ENCODE measurements at places on chromosomes 6 and 20. TPM values are rescaled to one million over a fixed set of nuclear protein-coding genes. Genes with fewer than 3 reads are reported as not detected.

Gene RPRD1B
- 30.4 TPM for polyA plus RNA-seq

Gene CTAGE9
- polyA plus RNA-seq: 6.6 TPM

Gene SAMD10
- polyA plus RNA-seq: 3.9 TPM

Gene SCRT2
- 0.13 TPM for polyA plus RNA-seq

Gene ZFAND3
- polyA plus RNA-seq: 329 TPM

Gene GMPR
- 121 TPM for polyA plus RNA-seq

Gene CST11
- polyA plus RNA-seq: not detected

Gene KIAA0408
- 11.2 TPM for polyA plus RNA-seq

Gene LY6G6D
- polyA plus RNA-seq: not detected

Gene SLC22A2
- polyA plus RNA-seq: 0.34 TPM

Gene TMEM200A
- polyA plus RNA-seq: 5.5 TPM

Gene CD40
- 8.8 TPM for polyA plus RNA-seq

GRCh38 chr6:98984121-98984520 lies 36.4 kb upstream of the FBXL4 start:
- no peak for DNase-seq

- no peak for DNase-seq
Observed at GRCh38 chr6:159815410-159815809, 15.3 kb downstream of the PNLDC1 start.

GRCh38 chr6:11460837-11461661 lies 76.5 kb upstream of the TMEM170B start:
- no peak for DNase-seq

GRCh38 chr6:12483712-12484111 lies 193.6 kb downstream of the EDN1 start:
- DNase-seq: no peak

GRCh38 chr20:42051921-42052320 lies 433.7 kb upstream of the CHD6 start:
- no peak for DNase-seq

DNA sequence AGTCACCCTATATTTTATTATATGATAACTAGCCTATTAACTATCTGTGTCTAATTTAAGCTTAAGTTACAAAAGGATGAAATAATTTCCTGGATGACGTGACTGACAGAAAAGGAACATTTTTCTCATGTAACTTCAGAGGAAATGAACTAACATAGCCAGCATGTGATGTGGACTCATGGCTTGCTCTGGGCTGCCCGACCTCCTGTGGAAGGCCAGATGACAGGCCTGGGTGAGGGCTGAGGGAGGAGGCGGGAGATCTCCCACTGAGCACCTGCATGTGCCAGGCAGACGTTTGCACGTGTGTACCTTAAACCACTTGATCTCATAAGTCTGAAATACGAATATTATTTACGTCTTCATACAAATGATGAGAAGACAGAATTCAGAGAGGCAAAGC lies 321.1 kb downstream of the SYNE1 start:
- no peak for DNase-seq

DNA sequence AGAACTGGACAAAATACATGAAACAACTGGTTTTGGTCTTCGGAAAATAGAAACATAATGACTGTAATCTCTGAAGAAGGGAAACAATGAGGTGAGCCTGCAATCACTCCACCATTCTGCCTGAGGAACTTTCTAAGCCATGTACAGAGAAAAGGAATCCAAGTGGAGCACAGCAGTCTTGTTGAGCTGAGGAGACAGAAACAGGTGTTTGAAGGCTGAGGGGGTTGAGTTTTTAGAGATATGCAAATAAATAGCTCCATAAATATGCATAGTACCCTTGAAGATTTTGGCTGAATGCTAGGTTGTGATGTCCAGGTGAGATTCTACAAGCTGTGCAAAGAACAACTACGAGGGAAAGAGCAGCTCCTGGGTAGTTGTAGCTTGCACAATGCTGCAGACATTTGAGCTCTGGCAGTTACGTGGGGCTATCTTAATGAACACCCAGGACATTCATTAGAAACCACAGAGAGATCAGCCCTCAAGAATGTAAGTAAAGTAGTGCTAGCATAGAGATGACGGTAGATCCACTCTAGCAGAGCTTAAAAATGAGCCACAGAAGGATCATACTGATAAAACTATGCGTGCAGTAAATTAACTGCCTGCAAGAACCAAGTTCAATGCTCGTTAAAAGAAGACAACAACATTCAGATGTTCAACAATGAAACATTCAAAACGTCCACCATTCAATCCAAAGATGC lies 24.3 kb downstream of the TUBB2B start:
- DNase-seq: no peak

DNA sequence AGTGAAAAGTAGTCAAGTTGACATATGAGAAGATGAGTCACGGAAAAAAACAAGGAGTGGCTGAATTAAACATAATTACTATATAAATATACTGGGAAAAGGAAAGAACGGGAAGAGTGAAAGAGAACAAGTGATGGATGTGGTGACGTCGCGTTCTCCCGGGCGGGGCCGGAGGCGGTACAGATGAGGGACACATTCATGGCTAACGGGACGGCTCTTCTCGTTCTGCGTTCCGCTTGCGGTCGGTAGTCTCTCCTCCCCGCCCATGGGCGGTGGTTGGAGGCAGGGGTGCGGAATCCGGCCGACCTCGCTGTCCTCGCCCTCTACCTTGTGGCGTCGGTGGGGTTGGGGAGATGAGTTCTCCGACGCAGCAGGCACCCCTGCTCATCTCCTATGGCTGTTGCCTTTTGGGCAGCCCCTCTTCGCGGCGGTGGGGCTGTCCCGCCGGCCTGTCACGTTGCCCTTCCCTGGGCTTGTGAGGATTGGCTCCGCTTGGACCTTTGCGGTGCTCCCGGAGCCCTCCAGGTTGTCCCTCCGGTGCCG lies 22.5 kb downstream of the HLA-G start:
- DNase-seq: peak; percentile 54

DNA sequence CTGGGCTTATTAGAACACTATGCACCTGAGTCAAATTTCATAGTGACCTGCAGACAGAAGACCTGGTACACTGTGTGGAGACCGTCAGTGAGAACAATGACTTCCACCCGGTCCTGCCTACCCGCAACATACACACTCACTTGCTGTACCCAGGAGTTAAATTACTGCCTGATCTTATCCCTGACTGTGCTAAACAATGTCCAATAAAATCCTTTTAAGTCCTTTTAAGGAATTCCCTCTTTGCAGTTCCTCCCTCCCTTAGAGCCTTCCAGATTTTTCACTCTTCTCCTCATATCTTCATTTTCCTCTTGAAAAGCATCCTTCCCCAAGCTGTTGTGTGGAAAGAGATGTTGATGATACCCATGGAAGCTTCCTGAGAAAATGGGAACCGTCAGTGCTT lies 3.4 kb upstream of the KCNG1 start:
- DNase-seq: no peak

GRCh38 chr6:125507987-125508655 lies 206.4 kb upstream of the HDDC2 start:
- DNase-seq: no peak

- DNase-seq: no peak
Observed at GRCh38 chr20:62155428-62156253, 12.1 kb downstream of the SS18L1 start.

DNA sequence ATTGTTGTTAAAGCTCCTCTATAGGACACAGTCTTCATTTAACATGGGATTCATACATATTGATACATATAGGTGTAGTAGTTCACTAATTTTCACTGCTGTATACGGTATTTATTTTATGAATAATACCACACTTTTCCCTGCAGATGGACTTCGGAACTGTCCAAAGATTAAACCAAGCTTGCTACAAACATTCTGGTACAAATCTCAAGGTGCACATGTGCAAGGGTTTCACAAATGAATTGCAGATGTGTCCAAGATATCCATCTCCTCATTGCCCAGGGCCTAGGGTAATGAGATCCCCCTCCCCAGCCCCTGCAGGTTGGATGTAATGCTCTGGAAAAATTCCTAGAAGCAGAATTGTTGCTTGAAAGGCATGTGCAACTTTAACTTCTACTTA lies 31.4 kb downstream of the DTNBP1 start:
- DNase-seq: no peak

- DNase-seq: no peak
Observed at GRCh38 chr6:118764766-118765165, 113.4 kb upstream of the CEP85L start.

DNA sequence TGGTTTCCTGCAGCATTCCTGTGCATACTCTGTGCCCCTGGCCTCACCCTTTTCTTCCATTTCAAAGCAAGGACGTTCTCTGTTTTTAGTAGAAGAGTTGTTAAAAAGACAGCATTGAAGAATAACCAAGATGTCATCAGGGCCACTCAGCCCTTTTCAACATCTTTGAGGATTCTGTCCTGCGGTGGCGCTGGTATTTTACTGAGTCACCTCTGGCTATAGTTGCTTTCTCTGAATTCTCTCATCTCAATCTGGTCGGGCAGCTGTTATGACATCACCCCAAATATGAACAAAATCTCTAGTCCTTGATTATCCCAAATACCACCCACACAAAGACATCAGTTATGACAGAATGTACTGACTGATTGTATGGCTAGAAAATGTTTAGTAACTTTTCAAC lies 204.2 kb downstream of the GRIK2 start:
- DNase-seq: no peak

GRCh38 chr6:141726248-141726647 lies 406.5 kb upstream of the GJE1 start:
- DNase-seq: no peak

DNA sequence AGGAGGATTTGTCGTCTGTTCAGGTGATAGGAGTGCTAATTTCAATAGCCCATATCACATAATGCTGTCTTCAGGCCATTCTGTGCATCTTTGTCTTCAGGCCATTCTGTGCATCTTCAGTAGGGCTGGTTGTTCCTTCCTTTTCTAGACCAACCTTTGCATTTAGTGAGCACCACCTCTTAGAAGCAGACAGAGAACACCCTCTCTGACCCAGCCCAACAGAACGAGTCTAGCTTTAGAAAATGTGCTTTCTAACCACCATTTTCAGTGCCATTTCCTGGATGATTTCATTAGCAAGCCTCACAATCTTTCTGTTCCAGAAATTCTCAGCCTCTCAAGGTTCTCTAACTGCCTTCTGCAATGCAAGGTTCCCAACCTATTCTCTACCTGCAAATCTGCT lies 215.3 kb upstream of the KCNQ5 start:
- DNase-seq: no peak

- no peak for DNase-seq
Observed at GRCh38 chr20:4435671-4436455, 285.8 kb upstream of the PRND start.

- no peak for DNase-seq
Observed at GRCh38 chr20:48267860-48268633, 482.8 kb upstream of the SULF2 start.

GRCh38 chr6:158565482-158566040 lies 5.7 kb downstream of the TMEM181 start:
- DNase-seq: no peak

DNA sequence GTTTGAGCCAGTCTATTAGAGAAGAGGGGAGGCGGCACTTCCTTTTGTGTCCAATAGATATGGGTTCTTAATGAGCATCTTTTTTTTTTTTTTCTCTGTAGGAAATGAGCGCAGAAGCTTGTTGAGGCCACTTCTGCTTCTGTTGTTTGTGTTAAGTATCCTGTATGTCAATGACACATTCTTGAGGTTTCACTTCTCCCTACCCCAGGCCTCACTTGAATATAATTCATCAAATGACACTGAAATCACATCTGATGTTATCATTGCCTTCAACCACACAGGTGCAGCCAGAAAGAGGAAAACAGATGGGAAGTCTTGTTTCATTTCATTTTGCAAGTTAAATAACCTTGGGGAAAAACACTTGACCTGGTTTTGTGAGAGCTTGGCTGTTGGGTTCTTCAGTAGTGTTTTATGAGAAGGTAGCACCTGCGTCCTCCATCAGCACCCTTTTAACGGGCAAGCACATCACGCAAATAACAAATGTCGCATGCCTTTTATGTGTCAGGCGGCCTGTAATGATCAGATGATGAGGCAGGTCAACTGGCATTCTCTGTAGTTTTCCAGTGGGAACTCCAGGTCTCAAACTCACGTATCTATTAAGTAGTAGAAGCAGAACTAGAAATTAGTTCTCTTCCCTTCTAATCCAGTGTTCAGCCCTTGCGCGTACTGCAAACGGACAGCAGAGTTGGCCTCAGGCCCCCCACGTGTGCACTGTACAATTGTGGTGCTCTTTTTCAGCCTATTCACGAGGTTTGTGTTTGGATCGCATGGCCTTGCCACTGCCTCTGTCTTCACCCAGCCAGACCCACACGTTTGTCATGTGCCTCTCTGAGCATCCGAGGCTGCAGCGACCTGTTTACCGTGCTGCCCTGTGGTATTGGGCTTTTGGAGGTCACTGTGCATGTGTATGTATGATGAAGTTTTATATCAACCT lies 23.5 kb downstream of the PLEKHG1 start:
- DNase-seq: no peak

- no peak for DNase-seq
Observed at GRCh38 chr6:83199173-83199862, 6.2 kb downstream of the RWDD2A start.

DNA sequence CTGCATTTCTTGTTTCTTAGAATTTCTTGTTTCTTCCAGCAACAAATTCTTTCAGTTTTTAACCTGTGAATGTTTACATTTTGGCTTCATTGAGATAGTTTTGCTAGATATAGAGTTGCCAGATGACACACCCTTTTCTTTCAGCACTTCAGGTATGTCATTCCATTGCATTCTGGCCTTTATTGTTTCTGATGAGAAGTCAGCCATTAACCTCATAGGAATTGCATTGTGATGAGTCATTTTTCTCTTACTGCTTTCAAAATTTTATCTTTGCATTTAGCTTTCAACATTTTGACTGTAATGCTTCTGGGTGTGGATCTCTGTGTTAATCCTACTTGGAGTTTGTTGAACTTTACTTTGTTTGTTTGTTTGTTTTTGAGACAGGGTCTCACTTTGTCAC lies 440.3 kb upstream of the HS3ST5 start:
- DNase-seq: no peak

GRCh38 chr6:6256886-6257285 lies 63.6 kb downstream of the F13A1 start:
- no peak for DNase-seq

GRCh38 chr6:119442776-119443184 lies 93.2 kb upstream of the MAN1A1 start:
- DNase-seq: peak; percentile 28

DNA sequence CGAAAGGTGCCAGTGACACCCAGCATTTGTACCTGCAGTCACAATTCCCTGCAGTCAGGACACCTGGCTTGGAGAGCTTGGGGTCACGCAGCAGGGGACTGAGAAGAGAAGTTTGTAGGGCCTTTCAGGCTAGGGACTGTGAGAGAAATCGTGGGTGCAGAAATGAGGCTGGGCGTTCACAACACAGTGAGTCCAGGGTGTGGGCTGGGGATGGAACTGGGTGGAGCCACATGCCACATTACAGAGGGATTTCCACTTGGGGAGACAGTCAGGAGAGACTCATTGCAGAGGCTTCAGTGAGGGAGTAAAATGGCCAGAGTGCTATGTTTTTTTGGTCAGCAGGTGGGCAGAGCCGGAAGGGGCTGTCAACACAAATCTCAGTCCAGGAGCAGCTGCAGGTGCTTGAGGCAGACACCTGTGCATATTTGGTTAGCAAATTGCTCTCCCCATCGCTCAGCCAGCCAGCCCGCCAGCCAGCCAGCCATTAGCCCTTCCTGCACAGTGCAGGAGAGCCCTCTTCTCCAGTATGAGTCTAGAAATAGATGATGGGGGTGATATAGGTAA lies 7.4 kb downstream of the ITPR3 start:
- no peak for DNase-seq

- DNase-seq: no peak
Observed at GRCh38 chr20:46945465-46945864, 50.8 kb downstream of the EYA2 start.

Measured in testis (tissue), 5 donors.